ENCODE measurements at places on chromosomes 2 and 18. TPM values are rescaled to one million over a fixed set of nuclear protein-coding genes. Genes with fewer than 3 reads are reported as not detected.

FAM237A gene
- total RNA-seq, result not detected

PAIP2B gene
- 0.66 TPM for total RNA-seq

RBKS gene
- total RNA-seq, result 2.5 TPM

PREB gene
- 40.2 TPM for total RNA-seq

STAM2 gene
- total RNA-seq, result 41.4 TPM

PRKAG3 gene
- 0.50 TPM for total RNA-seq

PNPT1 gene
- 21.2 TPM for total RNA-seq

REG3G gene
- total RNA-seq, result not detected

C18orf32 gene
- total RNA-seq, result 15.5 TPM

HOXD4 gene
- not detected for total RNA-seq
